Stimulated activated CD8-positive, alpha-beta memory T cell treated with anti-CD3 and anti-CD28 coated beads, Interleukin-15, amount 100 ng/mL, for 24 hours (primary cell): ENCODE measurements at places on chromosomes 1 and 21.
A peak's percentile ranks its signal among the peaks of the same experiment; 100 is the strongest.

GRCh38 chr1:209686322-209686721 lies 11.1 kb downstream of the G0S2 start:
- no peak for DNase-seq

DNA sequence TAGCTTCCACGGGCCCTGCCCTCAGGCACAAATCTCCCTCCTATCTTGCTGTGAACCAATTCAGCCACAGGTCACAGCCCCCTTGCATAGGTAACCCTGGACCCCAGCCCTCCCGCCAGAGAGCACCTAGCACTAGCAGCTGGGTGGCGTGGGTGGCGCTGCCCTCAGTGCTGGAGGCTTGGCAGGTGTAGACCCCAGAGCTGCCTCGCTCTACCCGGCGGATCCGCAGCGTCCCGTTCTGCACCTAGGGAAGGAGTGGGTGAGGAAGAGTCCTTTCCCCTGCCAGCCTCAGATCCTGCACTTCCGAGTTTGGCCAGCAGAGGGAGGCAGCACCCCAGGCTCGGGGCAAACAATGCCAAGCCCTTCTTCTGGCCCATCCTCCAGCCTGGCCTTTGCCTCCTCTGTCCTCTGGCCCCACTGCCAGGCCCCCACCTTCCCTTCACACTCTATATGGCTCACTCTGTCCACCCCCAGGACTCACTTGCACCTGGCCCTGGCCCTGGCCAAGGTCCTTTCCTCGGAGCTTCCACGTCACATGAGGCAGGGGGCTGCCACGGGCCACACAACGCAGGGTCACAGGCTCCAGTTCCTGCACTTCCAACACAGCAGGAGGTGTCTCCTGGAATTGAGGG lies 9.0 kb downstream of the IGSF9 start:
- peak; percentile 84 for DNase-seq

- DNase-seq, result no peak
Observed at GRCh38 chr21:30058928-30059327, 107.7 kb downstream of the CLDN17 start.

DNA sequence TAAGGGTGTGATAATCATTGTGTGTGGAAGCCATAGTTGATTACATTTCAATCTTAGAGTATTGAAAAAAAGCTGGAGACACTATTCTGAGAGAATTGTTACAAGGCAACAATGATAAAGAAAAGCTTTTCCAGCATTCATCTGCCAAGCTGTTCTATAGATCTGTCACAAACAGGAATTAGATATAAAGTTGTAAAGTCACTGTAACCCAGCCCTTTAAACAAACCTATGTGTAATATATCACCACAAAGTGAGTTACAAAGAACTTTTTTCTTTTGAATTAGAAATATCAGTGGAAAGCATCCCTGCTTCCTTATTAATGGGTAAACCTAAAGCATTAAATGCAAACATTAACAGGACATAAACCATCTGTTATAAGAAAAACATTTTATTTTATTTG lies 55.4 kb downstream of the RPAP2 start:
- no peak for DNase-seq

DNA sequence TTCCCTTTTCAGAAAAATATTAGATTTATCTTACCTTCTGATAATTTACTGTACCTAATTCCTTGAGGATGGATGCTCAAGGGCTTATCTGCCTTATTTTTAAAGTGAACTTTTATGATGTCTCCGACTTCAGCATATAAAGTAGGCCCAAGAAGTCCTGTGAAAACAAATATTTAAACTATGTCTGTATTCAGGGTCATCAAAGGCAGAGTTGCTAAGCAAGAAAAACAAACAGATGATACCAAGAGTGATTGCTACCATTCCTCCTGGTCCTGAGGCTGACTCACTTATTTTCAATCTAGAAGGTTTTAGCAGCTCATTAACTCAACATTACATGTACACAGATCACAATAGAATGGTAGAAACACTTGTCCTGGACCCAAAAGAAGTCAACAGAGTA lies 14.1 kb downstream of the F5 start:
- DNase-seq, result no peak

- DNase-seq, result no peak
Observed at GRCh38 chr1:109454497-109455133, 11.7 kb upstream of the SYPL2 start.

GRCh38 chr1:225517221-225517620 lies 89.4 kb upstream of the LBR start:
- no peak for DNase-seq

DNA sequence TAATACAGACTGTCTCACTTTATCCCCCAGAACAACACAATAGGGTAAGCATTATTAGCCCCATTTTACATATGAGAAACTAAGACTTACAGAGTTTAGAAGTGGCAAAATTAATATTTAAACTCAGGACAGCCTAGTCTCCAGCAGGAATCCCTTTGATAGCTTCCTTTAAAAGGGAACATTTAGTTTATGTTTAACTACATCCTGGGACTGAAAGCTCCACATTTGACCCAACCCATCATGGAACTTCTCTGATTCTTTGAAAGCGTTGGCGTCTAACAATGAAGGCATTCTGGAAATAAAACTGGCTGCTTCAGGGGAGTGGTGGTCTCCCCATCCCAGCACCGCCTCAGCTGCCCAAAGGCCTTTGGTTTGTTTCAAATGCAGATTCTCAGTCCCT lies 250.6 kb upstream of the NFIA start:
- no peak for DNase-seq

DNA sequence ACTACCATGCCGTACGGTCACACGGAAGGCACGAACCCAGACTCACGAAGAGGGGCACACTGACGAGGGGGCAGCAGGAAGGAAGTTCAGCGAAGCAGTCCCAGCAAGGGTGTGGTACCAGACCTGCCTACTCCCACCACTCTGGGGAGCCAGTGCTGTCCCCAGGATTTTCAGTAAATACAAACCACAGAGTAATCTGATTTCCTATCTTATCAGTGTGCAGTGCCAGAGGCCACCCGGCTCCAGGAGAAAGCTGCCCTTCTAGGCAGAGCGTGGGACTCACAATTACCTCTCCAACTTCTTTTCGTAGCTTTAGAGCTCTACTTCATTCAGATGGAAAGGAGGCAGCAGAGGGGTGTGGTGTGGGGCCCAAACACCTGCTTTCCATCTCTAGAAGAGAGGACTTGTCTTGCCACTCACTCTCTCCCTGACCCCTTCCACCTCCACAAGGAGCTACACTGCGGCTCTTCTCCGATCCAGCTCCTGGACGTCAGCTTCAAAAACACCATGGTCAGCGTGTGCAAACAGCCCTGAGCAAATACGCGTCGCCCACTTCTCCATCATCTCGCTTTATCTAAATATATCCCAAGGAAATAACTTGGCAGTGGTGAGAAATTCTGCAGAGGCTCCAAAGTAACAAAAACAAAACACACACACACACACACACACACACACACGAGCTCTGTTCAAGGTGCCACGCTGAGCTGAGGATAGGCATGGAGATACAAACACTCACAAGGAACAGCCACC lies 98.5 kb downstream of the MRPL37 start:
- no peak for DNase-seq

DNA sequence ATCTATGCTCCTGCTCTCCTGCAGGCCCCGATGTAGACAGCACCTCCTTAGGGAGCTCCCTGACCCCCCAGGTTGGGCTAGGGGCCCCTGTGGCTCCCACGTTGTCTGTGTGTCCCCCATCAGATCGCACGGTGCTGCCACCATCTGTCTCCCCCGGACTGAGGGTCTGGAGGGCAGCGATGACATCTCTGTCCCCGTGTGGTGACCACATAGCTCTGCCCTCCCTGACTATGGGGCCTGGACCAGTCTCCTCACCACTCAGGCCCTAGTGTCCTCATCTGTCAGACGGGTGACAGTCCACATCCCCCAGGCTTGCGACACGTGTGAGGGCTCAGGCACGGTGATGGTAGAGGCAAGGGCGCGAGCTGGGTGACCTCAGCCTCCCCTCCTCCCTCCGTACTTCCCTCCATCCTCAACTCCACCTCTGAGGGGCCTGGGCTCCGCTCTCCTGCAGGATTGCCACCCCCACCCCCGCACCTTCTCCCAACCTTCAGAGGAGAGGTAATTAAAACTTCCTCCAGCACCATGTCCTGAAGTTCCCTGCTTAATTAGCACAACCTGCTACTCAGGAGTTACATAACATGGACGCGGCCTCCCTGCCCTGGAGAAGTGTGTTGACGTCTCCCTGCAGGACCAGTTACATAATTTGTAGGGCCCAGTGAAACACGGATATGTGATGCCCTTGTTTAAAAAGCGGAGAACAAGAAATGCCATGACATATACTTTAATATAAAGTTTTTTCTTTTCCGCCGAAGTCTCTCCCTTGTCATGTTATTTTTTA lies 288.2 kb downstream of the PTPRU start:
- no peak for DNase-seq

- DNase-seq, result no peak
Observed at GRCh38 chr1:59366346-59366745, 69.5 kb downstream of the FGGY start.

- DNase-seq, result no peak
Observed at GRCh38 chr1:100387657-100388350, 35.5 kb downstream of the CDC14A start.

- DNase-seq, result no peak
Observed at GRCh38 chr21:45363921-45364467, 41.0 kb upstream of the COL18A1 start.

GRCh38 chr1:209552406-209553264 lies 30.9 kb upstream of the CAMK1G start:
- no peak for DNase-seq

GRCh38 chr1:158286487-158286886 lies 3.2 kb upstream of the CD1C start:
- DNase-seq, result no peak

- DNase-seq, result no peak
Observed at GRCh38 chr1:67019121-67019520, 34.8 kb downstream of the SLC35D1 start.

GRCh38 chr1:11482701-11483479 lies 3.9 kb downstream of the DISP3 start:
- no peak for DNase-seq

DNA sequence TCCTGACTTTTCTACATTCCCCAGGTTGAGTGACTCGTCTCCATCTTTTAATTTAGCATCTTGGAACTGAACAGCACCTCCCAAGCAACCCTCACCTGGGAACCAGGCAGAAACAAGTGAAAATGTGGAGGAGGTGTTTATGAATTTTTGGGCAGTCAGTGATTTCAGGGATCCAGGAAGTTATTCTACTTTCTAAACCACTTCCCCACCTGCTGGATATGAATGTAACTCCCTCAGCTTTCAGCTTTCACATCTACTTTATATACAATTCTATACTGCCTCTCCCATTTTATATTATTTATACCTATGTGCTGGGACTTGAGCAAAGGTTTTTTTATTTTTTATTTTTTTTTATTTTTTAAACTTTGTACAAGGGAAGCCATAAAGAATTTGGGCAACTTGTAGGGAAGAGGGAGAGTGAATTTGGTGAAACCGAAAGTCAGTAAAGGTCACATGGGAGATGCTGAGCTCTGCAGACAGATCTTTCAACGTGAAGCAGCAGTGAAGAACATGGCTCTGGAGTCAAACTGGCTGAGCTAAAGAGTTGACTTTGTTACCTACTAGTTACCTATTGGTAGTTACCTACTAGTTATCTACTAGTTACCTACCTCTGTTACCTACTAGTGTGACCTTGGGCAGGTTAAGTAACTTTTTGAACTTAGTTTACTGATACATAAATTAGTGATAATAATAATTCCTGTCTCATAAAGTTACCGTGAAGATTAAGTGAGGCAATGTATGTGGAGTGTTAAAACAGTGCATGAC lies 45.5 kb downstream of the DDR2 start:
- no peak for DNase-seq

GRCh38 chr1:186683652-186684410 lies 3.6 kb upstream of the PTGS2 start:
- no peak for DNase-seq

DNA sequence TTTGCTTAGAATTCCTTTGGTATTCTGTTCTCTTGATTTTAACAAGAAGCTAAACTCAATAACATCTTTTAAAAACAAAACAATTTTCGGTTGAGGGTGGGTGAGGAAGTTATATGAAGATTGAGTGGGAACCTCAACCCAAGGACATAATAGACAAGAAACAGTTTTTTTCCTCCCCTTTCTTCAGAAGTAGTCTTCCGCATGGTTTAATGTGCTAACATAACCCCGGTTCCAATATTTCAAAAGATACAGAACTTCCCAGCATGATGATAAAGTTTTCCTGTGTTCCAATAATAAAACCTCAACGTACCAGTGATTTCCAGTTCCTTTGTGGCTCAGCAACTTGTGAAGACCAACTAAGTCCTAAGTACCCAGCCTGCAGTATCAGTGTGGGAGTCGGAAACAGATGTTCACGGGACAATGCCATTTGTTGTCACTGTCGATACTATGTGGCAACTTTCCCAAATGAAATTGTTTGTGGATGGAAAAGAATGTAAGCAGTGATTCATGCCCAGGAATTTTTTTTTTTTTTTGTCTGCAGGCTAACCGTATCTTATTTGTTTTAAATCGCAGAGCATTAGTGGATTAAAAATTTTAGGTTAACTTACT lies 48.5 kb downstream of the NR5A2 start:
- DNase-seq, result no peak

DNA sequence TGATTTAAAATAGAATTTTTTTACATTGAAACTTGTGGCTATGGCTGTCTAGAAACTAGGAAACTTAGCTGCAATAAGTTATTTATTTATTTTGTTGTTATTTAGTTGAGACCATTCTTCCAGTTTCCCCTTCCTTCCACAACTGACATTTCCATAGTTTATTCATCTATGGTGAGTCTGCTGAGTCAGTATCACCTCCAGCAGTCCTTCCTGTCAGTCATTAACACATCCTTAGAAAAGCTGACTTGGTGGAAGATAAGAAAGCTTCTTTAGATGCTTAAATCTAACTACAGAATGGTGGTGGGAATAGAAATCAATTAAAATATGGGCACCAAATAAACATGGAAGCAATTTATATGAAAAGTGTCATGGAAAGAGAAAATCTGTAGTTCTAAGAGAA lies 714.0 kb downstream of the RWDD3 start:
- no peak for DNase-seq

DNA sequence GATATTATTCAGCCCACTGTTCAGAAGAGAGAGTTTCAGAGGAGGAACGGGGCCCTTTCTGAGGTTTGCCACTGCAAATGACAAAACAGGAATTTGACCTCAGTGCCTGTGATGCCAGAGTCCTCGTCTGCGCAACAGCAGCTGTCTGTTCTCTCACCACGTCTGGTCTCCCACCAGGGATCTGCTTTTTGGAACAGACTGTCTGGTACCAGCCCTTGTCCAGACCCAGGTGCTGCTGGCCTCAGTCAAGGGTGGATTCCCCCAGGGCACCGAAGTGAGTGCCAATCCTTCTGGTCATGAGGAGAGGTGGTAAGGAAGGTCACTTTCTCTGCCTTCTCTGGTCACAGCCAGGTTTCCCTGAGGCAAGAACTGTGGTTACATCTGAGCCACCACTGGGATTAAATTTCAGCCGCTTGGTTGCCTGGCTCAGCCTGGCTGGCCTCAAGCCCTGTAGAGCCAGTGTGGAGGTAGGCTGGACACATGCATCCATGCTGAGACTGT lies 2.3 kb upstream of the BCAN start:
- DNase-seq, result no peak

DNA sequence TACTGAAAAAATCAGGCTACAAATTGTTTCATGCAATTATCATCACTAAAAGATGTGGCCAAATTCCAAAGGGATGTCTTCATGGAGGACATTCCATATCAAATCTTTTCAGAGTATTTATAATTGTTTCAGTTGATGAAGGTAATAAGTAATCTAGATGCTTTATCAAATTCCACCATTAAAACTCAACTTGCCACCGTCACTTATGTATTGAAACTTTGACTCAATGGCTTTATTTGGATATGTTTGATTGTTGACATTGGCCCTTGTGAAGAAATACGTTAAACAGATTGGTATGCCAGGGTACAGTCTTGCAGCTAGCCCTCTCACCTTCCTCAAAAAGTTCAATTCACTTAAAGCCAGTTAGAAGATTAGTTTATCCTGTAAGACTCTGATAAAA lies 32.2 kb upstream of the PALMD start:
- no peak for DNase-seq
